Activated CD8-positive, alpha-beta T cell treated with anti-CD3 and anti-CD28 coated beads, Interleukin-2, amount 10 ng/mL, durations not matched to agents 7 days and 5 days (primary cell): ENCODE measurements at places on chromosomes 11 and 22. TPM values are rescaled to one million over a fixed set of nuclear protein-coding genes. Genes with fewer than 3 reads are reported as not detected.

DNA sequence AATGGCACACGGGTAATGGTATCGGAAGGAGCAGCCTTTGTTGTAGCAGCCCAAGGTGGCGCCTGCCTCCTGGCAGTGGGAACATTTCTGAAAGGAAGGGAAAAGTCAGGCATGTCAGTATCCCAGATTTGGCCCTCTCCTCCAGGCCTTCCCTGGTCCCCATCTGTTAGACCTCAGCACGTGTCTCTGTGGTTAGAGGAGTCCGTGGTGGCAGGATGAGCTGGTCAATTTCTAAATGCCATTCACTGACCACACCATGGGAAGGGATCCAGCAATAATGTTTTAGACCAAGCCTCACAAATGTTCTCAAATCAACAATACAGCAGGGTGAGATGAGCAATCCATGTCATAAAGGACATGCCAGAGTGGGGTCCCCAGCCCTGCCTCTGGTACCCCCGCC is 49.0 kb upstream of the CYP2D6 start:
- peak overlapping the region; percentile 94 for H3K27ac ChIP-seq
- peaks cover 64% of the 10 kb centered on the region for H3K4me1 ChIP-seq
- H3K4me3 ChIP-seq, result no peak overlapping the region
- H3K36me3 ChIP-seq, result peaks cover 38% of the 10 kb centered on the region
- DNase-seq, result no peak

DNA sequence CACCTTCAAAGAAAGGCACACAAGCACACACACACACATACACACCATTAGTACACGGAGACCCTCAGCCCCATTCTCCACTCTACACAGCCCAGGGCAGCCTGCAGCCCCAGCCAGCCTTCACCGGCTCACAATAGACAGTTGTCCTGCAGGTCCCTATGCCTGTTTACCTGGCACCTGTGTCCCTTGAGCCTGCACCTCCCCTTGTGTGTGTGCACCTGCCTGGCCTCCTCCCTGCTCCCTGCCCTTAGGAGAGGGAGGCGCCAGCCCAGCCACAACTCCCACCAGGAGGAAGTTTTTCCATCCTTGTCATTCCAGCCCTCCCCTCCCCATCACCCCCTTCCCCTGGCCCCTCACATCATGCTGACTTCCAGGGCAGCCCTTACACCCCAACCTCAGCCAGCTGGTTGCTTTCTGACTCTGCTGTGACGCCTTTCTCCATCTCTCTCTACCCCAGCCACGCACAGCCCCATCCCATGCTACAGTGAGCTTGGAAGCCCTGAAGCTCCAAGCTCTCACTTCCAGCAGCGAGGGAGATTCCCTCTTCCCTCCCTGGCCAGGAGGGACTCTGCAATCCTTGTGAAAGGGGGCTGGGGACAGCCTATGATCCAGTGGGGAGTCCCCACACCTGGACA is 4.4 kb downstream of the AHNAK start:
- peaks cover 76% of the 10 kb centered on the region for H3K4me1 ChIP-seq
- peak overlapping the region; percentile 84 for H3K27ac ChIP-seq
- H3K36me3 ChIP-seq, result peaks cover 6% of the 10 kb centered on the region
- peak overlapping the region; percentile 90 for H3K4me3 ChIP-seq
- no peak for DNase-seq

GRCh38 chr22:44848791-44849420 is 96.5 kb downstream of the ARHGAP8 start:
- H3K4me1 ChIP-seq, result no peaks in the 10 kb centered on the region
- H3K4me3 ChIP-seq, result no peak overlapping the region
- H3K36me3 ChIP-seq, result no peaks in the 10 kb centered on the region
- DNase-seq, result no peak

GRCh38 chr11:102081313-102081712 is 28.9 kb upstream of the YAP1 start:
- H3K4me3 ChIP-seq, result no peak overlapping the region
- H3K27ac ChIP-seq, result no peak overlapping the region
- no peaks in the 10 kb centered on the region for H3K36me3 ChIP-seq
- H3K27me3 ChIP-seq, result peaks cover 3% of the 10 kb centered on the region

DNA sequence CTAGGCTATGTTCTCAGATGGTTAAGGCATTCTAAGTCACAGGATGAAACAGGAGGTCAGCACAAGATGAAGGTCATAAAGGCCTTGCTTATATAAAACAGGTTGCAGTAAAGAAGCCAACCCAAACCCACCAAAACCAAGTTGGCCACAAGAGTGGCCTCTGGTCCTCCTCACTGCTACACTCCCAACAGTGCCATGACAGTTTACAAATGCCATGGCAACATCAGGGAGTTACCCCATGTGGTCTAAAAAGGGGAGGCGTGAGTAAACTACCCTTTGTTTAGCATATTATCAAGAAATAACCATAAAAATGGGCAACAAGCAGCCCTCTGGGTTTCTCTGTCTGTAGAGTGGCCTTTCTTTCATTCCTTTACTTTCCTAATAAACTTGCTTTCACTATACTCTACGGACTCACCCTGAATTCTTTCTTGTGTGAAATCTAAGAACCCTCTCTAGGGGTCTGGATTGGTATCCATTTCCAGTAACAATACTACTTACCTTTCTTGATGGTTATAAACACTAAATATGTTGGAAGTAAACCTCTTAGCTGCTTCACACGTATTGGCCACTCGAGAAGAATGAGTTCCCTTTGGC is 1237.9 kb downstream of the FAM181B start:
- H3K27me3 ChIP-seq, result no peaks in the 10 kb centered on the region
- H3K4me3 ChIP-seq, result no peak overlapping the region
- H3K36me3 ChIP-seq, result no peaks in the 10 kb centered on the region
- H3K4me1 ChIP-seq, result no peaks in the 10 kb centered on the region

- DNase-seq, result no peak
- H3K27me3 ChIP-seq, result no peaks in the 10 kb centered on the region
- H3K4me3 ChIP-seq, result no peak overlapping the region
- H3K27ac ChIP-seq, result no peak overlapping the region
- H3K4me1 ChIP-seq, result no peaks in the 10 kb centered on the region
Observed at GRCh38 chr11:90661233-90661632, 438.4 kb upstream of the CHORDC1 start.

DNA sequence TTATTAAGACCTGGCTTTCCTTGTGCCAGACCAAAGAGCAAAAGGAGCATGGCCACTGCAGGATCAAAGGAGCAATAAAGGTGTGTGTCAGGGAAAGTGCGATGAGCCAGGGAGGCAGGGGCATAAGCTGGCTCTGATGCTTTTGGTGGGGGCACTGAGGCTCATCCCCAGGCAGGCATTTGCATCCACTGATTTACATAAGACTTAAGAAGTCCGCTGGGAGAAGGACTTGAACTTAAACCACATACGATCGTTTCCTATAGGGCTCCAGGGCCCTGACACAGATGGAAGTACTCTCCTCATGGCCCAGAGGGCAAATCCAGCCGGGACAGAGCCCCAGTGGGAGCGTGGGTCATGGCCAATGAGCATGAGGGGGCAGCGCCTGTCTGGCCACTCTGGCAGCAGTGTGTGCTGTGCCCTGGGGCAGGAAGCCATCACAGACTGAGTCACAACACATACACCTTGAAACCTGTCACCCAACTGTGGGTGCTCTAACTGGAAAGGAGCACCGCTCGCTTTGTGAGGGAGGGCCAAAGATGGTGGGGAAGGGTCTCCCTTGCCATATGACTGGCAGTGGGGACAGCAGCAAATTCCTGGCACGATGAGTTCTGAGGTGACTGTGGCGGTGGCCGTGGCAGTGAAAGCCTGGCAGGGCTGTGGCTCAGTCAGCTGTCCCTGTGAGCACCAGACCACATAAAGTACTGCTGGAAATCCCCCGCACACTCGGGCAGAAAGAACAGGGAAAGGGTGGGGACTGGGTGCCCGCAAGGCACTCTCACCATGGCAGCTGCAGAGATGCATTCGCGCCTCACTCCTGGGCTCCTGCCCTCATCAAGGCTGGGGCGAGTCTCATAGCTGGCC is 79.4 kb upstream of the LMO1 start:
- no peak overlapping the region for H3K27ac ChIP-seq
- H3K4me3 ChIP-seq, result no peak overlapping the region
- no peaks in the 10 kb centered on the region for H3K4me1 ChIP-seq

- no peaks in the 10 kb centered on the region for H3K4me1 ChIP-seq
- no peak overlapping the region for H3K27ac ChIP-seq
- no peaks in the 10 kb centered on the region for H3K36me3 ChIP-seq
- H3K27me3 ChIP-seq, result peaks cover 17% of the 10 kb centered on the region
- H3K4me3 ChIP-seq, result no peak overlapping the region
Observed at GRCh38 chr11:67033661-67034166, 10.8 kb downstream of the SYT12 start.

DNA sequence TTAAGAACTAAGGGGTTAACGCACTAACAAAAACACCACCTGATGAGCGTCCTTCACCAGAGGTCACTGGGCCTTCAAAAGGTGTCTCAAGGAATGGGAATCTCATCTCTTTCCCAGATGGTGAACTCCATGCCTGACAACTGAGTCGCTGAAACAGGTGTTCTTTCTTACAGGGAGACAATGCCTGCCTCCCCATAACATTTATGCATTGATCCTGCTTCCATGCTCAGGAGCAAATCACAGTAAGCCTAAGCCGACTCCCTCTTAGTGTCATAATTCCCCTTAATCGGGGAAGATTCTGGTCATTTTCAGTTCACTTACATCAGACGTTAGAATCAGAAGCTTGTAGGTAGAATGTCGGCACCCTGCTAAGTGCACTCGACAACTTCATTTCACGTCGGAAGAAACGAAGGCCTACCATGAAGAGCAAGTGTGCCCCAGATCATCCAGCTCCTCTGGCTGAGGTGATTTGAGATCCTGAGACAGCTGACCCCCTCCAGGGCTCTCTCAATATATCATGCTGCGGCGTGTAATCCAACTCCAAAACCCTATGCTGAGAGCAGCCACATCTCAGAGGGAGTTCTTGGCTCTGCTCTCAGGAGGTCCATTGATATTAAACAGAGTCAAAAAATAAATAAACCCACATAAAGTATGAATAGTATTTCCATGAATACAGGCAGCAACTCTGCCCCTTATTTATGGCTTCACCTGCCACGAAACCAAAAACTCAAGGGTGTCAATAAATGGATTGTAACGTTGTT is 163.1 kb downstream of the LARGE1 start:
- no peaks in the 10 kb centered on the region for H3K36me3 ChIP-seq
- no peak overlapping the region for H3K27ac ChIP-seq
- H3K4me1 ChIP-seq, result no peaks in the 10 kb centered on the region
- H3K4me3 ChIP-seq, result no peak overlapping the region
- H3K27me3 ChIP-seq, result no peaks in the 10 kb centered on the region
- no peak for DNase-seq

DNA sequence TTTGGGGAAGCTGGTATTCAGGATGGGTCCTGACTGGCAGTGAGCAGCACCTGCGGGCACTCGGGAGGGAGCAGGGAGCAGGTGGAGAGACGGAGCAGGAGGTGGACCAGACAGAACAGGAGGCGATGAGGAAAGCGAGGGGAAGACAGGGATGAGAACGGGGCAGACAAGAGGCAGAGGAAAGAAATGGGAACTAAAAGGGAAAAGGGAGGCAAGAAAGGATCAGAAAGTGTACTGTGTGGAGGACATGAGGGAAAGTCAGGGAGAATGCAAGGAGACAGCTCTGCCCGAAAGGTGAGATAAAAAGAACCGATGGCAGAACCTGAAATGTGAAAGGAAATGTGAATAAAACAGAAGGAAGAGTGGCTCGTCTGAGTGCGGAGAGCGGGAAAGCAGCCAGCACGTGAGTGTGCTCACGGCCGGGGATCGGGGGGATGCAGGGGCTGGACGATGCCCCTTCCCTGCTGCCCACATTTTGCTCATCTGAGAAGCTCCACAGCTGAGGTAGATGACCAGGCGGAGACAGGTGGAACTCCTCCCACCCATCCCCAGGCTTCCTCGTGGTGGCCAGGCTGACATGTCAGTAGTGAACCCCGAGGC is 494.4 kb upstream of the B3GAT1 start:
- H3K36me3 ChIP-seq, result no peaks in the 10 kb centered on the region
- H3K27me3 ChIP-seq, result no peaks in the 10 kb centered on the region
- no peaks in the 10 kb centered on the region for H3K4me1 ChIP-seq
- no peak overlapping the region for H3K4me3 ChIP-seq
- DNase-seq, result no peak

GRCh38 chr11:2923446-2924375 is 5.5 kb downstream of the PHLDA2 start:
- H3K4me1 ChIP-seq, result peaks cover 11% of the 10 kb centered on the region
- no peak for DNase-seq
- peaks cover 19% of the 10 kb centered on the region for H3K27me3 ChIP-seq
- no peak overlapping the region for H3K27ac ChIP-seq
- no peaks in the 10 kb centered on the region for H3K36me3 ChIP-seq
- no peak overlapping the region for H3K4me3 ChIP-seq

- H3K36me3 ChIP-seq, result no peaks in the 10 kb centered on the region
- peaks cover 2% of the 10 kb centered on the region for H3K4me1 ChIP-seq
- H3K4me3 ChIP-seq, result no peak overlapping the region
Observed at GRCh38 chr11:102761646-102762238, 18.7 kb downstream of the MMP10 start.

DNA sequence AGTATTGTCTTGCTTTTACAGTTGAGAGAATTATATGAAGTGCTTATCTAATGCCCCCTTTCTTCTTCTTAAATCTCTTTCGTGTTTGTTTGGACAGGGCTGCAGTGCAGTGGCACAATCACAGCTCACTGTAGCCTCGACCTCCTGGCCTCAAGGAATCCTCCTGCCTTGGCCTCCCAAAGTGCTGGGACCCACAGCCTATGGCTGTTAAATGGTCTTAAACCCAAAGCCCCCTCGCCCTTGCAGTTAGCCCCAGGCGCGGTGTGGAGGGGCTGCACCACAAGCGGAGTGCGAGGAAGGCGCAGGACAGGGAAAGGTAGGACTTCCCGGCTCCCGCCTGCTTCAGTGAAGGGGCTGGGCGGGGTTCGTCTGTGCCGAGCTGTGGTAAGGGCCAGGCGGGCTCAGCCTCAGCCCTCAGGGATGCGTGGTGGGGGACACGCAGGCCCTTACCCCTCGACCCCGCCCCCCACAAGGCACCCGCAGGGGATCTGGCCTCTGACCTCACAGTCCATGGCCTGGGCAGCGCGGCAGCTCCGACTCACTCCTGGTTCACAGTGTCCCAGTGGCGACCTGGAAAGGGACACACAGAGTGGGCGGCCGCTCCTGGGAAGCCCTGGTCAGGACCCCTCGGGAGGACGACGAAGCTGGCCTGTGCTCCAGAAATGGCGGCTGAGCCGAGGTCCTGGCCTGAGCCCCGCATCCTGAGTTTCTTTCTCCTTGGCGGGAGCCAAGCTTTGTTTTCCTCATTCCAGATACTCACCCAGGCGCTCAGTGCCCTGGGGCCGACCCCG is 24.5 kb downstream of the BID start:
- no peak overlapping the region for H3K4me3 ChIP-seq
- H3K27me3 ChIP-seq, result no peaks in the 10 kb centered on the region
- DNase-seq, result no peak
- no peak overlapping the region for H3K27ac ChIP-seq
- H3K36me3 ChIP-seq, result no peaks in the 10 kb centered on the region

GRCh38 chr11:120645639-120646038 is 134.1 kb downstream of the GRIK4 start:
- H3K27ac ChIP-seq, result no peak overlapping the region
- no peak for DNase-seq
- H3K27me3 ChIP-seq, result peaks cover 4% of the 10 kb centered on the region
- no peaks in the 10 kb centered on the region for H3K36me3 ChIP-seq

The C22orf42 gene
- not detected for total RNA-seq
